ENCODE measurements at places on chromosomes 3 and 15. TPM values are rescaled to one million over a fixed set of nuclear protein-coding genes. Genes with fewer than 3 reads are reported as not detected.

- DNase-seq = no peak
Observed at GRCh38 chr3:113269661-113270060, 58.3 kb downstream of the BOC start.

SNX33 gene
- total RNA-seq = 59.7 TPM

DNA sequence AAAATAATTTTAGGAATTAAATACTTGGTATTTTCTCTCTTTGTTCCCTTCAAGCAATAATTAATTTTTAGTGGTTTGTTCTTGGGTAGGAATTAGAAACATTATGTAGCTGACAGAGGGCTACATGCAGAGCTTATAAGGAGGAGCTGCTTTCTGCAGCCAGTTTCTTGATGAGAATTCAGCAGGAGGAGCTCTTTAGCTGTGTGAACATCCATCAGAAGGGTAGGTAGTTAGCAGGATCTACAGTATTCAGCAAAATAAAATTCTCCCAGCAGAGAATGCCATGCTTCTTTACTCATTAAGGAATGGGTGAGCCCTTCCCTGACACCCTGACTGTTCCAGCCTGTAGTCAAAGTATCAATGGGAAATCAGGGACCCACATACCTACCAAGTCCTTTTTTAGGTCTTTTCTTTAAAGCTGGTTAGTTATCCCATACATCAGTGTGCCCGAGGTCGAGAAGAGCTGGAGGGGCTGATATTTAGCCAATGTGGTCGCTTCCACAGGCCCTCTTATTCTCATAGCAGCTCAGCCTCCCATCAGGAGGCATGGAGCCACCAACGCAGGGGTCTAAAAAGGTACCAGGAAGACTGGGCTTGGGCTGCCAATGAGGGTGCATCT lies 54.0 kb downstream of the KCNAB1 start:
- no peak for DNase-seq

- DNase-seq = no peak
Observed at GRCh38 chr15:74563442-74563841, 22.4 kb downstream of the ARID3B start.

GRCh38 chr3:19264424-19264823 lies 116.1 kb downstream of the KCNH8 start:
- DNase-seq = no peak

DNA sequence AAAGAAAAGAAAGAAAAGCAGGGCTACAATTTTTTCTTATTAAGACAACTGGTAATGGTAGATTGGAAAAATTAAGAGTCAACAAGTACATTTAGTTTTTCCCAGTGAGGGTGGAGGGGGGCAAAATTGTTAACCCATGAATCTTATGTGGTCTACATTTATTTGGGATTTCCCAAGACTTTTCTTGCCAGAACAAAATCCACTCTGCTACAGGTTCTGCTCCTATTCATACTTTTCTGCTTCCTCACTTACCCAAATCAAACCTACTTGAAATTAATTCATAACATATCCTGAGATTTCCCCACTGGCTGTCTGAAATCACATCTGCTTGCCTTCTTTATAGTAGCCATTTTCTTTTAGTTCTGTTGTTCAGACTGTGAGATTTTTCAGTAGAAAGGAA lies 41.1 kb downstream of the VGLL3 start:
- no peak for DNase-seq

DNA sequence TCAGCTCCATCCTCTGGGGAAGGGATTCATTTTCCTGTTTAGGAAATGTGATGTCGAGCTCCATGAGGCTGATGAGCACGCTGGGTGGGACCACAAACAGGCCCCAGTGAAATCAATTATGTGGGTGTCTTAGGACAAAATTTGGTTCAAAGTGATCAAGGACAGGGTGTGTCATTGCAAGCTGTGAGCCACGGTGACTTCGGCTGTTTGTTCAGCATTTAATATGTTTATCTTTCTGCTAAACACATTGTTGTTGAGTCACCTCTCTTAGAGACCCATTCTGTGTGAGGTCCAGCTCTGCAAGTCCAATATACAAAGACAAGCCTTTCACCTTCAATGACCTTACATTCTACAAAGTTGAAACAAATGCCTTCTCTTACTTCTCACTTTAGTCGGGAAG lies 41.3 kb downstream of the SSR3 start:
- DNase-seq = no peak

- DNase-seq = no peak
Observed at GRCh38 chr3:109442531-109442930, 105.2 kb upstream of the DPPA4 start.

CCDC13 gene
- not detected for total RNA-seq

- DNase-seq = no peak
Observed at GRCh38 chr15:31062310-31062847, 39.1 kb downstream of the TRPM1 start.

GRCh38 chr3:188165596-188165995 lies 11.6 kb downstream of the LPP start:
- DNase-seq = no peak

EPHB3 gene
- total RNA-seq = 152 TPM

DNA sequence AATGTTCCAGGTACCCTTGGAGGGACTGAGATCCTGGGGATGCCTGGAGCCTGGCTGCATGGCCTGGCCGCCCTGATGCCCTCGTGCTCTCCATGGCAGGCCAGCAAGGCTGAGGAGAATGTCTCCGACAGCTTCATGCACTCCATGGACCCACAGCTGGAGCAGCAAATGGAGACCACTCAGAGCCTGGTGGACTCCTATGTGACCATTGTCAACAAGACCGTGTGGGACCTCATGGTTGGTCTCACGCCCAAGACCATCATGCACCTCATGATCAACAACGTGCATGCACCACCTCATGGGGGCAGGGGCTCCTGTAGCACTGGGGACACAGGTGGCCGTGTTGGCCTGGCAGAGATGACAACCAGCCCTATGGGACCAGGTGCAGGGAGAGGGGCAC lies 19.7 kb downstream of the GOLGA6A start:
- DNase-seq = peak; percentile 46

FETUB gene
- total RNA-seq = 3.9 TPM

- DNase-seq = no peak
Observed at GRCh38 chr3:145972851-145973250, 188.1 kb downstream of the PLOD2 start.

DNA sequence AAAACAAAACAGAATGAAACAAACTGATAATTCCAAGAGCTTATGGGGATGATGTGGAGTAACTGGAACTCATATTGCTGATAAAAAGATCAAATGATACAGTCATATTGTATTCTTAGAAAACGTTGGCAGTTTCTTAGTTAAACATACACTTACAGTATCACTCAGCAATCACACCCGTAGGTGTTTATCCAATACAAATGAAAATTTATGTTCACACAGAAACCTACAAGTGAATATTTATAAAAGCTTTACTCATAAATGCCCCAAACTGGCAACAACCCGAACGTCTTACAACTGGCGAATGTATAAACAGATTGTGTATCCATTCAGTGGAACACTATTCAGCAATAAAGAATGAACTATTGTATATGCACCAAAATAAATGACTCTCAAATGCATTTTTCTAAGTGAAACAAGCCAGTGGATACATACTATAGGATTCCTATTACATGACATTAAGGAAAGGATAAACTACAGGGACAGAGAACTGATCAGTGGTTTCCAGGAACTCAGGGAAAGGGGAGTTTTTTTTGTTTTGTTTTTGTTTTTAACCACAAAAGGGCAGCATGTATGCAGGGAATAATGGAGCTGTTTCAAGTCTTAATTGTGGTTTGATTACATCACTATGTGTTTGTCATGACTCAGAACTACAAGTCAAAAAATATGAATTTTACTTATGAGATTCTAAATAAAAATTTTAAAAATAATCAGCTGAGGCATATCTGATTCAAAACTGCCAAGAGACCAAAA lies 71.8 kb upstream of the NDUFB4 start:
- no peak for DNase-seq

HEXA gene
- total RNA-seq = 60.2 TPM

- DNase-seq = peak; percentile 88
Observed at GRCh38 chr15:63600616-63601025, 3.4 kb downstream of the FBXL22 start.

NEK11 gene
- 11.0 TPM for total RNA-seq

Measured in suprapubic skin (tissue), 4 donors.